Ammon's horn (tissue), 1 donor: ENCODE measurements at places on chromosomes 13 and 19.

GRCh38 chr19:49851456-49852259, 699 bp downstream of the PTOV1 start:
- DNase-seq: no peak

- DNase-seq: no peak
Observed at GRCh38 chr13:27189192-27189591, 17.6 kb upstream of the USP12 start.

DNA sequence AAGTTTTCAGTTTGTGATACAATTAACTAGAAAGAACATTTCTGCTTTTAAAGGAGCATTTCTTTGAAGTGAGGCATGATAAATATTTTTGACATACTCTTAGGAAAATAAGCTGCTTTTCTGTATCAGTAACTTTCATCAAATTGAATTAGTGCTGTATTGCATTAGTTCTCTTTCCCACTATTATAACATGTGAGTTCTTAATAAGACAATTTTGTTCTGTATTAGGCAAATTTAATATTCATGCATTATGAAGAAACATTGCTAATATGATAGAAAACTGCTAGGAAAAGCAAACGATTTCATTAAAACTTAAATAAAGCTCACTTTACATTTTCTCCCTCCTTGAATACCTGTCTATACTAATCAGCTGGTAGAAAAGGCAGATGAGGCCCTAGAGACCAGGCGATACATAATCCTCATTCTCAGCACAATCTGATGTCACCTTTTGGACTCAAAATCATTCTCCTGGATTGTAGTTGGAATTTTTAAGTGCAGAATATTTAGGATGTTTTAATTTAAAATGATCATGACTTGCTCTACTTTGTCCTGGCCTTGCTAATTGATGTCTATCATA, 1636.8 kb downstream of the PCDH9 start:
- no peak for DNase-seq

GRCh38 chr13:113934576-113934975, 39.3 kb downstream of the C13orf46 start:
- no peak for DNase-seq
